LHCN-M2 (cell line): ENCODE measurements at places on chromosomes 4 and X. TPM values are rescaled to one million over a fixed set of nuclear protein-coding genes. Genes with fewer than 3 reads are reported as not detected.

The NHS gene
- total RNA-seq, result 0.23 and 0.38 TPM in 2 replicates

DNA sequence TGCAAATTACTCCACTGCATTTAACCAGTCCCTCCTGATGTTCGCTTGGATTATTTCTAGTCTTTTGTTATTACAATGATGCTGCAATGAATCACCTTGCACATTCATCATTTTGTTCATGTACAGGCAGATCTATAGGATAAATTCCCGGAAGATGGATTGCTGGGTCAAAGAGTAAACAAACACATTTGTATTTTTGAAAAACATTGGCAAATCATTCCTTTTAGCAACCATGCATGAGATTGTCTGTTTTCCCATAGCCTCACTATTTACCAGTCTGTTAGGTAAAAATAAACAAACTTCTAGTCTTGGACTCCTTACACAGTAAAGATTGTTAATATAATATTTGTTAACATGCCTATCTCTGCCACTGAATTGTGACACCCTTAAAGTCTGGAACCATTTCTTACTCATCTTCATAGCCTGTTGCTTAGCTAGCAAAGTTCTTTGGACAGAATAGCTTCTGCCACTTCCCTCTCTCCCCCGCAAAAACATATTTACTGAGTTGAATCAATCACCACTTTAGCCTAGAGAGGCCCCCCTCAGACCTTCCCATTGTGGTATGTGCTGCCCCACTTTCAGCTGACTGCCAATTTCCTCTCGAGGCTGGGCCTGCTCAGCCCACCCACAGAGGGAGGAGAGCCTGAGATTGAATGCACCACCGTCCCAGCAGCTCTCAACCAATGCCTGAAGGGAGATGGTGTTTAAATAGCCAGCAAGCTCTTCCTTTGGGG lies 108.4 kb upstream of the ATXN3L start:
- DNase-seq, result peak; percentile 85

DNA sequence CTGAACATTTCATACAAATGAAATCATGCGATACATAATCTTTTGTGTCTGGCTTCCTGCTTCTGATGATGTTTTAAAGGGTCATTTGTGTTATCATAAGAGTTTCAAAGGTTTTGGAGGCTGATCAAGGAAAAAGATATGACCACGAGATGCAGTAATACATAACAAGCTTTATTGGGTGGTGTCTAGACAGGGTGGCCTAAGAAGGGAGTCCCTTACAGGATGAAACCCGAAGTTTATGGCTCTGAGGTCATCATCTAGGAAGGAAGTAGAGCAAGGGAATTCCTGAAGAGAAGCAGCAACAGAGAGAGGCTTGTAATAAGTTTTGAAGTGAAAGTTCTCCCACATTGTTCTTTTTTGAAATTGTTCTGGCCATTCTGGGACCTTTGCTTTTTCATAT lies 40.8 kb upstream of the SOD3 start:
- DNase-seq, result no peak

The HDAC8 gene
- 25.4 and 25.9 TPM in 2 replicates for total RNA-seq

The LRRC66 gene
- total RNA-seq, result 0.32 and 0.57 TPM in 2 replicates

DNA sequence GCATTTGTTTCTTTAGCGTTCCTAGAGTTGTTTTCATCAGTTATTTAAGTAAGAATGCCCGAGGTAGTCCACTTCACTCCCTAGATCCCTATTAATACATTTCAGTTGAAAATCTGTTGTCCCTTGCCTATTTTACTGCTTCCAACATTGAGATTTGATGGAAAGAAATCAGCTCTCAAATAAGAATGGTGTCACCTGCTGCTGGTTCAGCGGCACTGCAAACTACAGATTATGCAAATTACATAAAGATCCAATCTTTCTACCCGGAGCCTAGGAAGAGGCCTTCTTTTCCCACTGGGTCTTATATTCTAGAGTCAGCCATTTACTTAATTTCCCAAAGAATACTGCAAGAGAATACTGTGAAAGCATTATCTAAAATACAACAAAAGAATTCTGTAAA lies 597.6 kb upstream of the MAGEB2 start:
- peak; percentile 18 for DNase-seq

The CLIC2 gene
- 0.32 and 0.92 TPM in 2 replicates for total RNA-seq

DNA sequence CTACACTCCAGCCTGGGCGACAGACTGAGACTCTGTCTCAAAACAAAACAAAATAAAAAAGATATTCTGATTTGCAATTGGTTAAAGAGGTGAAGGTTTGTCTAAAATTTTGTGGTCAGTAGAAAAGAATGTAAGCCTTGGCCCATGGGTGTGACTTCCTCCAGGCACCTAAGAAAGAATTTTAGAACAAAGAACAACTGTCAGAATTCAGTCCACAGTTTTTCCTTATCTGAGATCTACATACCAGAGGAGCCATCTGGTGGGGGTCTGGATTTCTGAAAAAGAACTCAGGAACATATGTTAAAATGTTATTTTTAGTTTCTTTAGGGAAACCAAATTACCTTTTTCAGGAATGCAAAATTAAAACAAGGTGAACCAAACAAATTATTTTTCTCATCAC lies 434.1 kb downstream of the ANKRD50 start:
- peak; percentile 6 for DNase-seq

DNA sequence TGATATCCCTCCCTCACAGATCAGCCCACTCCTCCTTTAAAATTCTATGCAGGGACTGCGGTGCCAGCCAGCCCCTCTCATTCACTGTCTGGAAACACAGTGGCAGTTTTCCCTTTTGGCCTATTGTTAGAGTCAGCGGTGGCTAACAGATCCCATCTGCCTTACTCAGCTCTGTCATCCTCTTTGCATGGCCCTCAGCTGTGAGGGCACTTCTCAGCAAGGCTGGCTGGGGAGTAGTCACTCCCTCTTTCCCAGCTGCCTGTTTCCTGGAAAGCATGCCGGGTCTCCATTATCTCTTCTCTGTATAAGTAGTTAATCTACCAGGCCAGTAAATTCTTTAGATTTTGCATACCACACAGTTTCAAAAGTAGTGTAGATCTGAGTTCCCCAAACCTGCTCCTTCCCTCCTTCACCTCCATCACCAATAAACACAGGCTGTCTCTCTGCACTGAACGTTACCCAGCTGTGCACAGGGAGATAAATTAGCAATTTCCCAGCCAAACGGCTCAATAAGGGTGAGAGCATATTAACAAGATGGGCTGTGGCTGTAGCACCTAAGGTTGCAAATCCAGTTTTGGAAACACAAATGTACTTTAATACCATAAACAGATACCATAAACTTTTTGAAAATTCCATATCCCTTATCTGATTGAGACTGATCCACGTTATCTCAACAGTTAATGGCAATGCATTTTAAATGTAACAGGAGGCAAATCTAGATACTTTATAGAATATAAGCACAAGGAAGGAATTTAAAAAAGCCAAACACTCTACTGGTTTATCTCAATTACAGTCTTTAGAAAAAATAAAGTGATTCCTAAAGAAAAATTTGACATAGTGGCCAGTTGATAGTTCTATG lies 229.3 kb downstream of the ANKRD50 start:
- peak; percentile 34 for DNase-seq

The FGFR3 gene
- 0.17 and 0.26 TPM in 2 replicates for total RNA-seq

GRCh38 chr4:186190581-186191199 lies 677 bp upstream of the CYP4V2 start:
- no peak for DNase-seq

GRCh38 chrX:24229400-24229879 lies 79.9 kb downstream of the ZFX start:
- DNase-seq, result no peak

The SHOX gene
- total RNA-seq, result not detected in 2 replicates

GRCh38 chr4:8314691-8315255 lies 45.2 kb downstream of the HTRA3 start:
- no peak for DNase-seq

The RBMXL3 gene
- not detected in 2 replicates for total RNA-seq

The CDKL5 gene
- 3.5 and 4.0 TPM in 2 replicates for total RNA-seq

DNA sequence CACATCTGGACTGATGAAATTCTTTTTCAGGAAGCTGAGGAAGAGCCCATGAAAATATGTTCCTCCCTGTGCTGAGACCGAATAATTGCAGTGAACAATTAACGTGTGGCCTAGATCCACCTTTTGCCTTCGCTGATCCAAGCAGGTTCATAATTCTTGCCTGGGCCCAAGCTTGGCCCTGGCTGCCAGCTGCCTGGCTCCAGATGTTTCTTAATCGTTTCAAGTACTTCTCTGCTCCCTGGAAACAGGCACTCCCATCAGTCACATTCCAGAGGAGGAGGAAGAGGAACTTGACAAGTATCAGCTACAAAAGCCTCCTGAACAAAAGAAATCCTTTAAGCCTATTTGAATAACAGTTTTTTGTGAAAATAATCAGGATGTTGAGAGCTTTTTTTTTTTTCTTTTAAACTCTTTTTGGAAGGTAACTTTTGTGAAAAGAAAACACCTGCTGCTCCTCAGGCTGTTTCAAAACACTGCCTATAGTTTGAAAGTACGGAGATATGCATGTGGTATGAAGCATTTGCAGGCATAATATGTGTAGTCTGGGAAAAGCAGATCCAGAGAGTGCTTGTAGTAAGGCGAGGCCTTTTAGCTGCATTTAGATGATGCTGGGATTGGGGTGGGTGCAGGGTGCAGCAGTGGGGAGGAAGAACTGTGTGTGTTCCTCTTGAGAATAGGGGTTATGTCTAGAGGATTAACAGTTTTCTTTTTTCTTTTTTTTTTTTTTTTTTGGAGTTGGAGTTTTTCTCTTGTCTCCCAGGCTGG lies 154.4 kb downstream of the PTTG2 start:
- DNase-seq, result no peak
